Neural progenitor cell (in vitro differentiated cells): ENCODE measurements at places on chromosomes 6 and 20. TPM values are rescaled to one million over a fixed set of nuclear protein-coding genes. Genes with fewer than 3 reads are reported as not detected.

- peak; percentile 14 for DNase-seq
- H3K27ac ChIP-seq = no peak overlapping the region
- H3K4me1 ChIP-seq = peaks cover 9% of the 10 kb centered on the region
These were observed 1.7 kb downstream of the SOD2 start for GRCh38 chr6:159691133-159691962.

GRCh38 chr20:10242166-10242565, 23.5 kb downstream of the SNAP25 start:
- no peaks in the 10 kb centered on the region for H3K27me3 ChIP-seq
- no peaks in the 10 kb centered on the region for H3K36me3 ChIP-seq
- no peak overlapping the region for H3K27ac ChIP-seq
- DNase-seq = no peak

DNA sequence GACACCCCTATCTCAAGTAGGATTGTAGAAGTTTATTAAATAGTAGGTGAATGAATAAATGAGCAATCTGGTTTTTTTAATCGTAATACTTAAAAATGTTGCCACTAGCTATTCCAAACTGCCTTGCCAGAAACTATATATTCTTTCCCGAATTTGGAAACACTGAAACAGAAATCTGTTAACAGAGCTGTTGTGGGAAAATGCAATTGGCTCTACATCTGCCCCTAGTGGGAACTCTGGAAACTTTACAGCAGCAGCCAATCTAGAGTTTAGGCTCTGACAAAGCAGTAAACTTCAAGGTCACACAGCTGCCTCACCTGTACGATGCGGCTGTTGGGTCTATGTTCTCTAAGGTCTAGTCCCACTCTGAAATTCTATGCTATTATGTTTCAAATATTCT, 41.7 kb downstream of the SYNE1 start:
- H3K36me3 ChIP-seq = no peaks in the 10 kb centered on the region
- DNase-seq = peak; percentile 6
- H3K4me3 ChIP-seq = no peak overlapping the region

DNA sequence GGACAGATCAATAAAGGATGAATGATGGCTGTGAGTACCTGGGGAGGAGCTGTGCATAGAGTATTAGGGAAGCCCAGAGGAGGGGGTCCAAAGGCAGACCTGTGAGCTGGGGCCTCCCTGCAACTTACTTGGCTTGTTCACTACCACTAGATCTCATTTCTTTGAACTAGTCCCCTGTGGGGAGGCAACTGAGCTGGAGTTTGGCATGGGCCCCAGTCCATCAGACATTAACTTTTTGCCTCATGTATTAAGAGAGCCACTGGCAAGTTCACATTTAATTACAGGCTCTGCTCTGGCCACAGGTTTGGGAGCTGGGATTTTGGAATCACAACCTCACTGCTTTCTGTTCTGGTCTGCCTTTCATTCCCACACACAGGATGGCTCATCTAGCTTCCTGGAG, 254.1 kb downstream of the PRL start:
- H3K36me3 ChIP-seq = peaks cover 7% of the 10 kb centered on the region
- H3K27ac ChIP-seq = no peak overlapping the region
- H3K4me1 ChIP-seq = no peaks in the 10 kb centered on the region
- no peaks in the 10 kb centered on the region for H3K27me3 ChIP-seq
- DNase-seq = no peak
- H3K4me3 ChIP-seq = no peak overlapping the region

DNA sequence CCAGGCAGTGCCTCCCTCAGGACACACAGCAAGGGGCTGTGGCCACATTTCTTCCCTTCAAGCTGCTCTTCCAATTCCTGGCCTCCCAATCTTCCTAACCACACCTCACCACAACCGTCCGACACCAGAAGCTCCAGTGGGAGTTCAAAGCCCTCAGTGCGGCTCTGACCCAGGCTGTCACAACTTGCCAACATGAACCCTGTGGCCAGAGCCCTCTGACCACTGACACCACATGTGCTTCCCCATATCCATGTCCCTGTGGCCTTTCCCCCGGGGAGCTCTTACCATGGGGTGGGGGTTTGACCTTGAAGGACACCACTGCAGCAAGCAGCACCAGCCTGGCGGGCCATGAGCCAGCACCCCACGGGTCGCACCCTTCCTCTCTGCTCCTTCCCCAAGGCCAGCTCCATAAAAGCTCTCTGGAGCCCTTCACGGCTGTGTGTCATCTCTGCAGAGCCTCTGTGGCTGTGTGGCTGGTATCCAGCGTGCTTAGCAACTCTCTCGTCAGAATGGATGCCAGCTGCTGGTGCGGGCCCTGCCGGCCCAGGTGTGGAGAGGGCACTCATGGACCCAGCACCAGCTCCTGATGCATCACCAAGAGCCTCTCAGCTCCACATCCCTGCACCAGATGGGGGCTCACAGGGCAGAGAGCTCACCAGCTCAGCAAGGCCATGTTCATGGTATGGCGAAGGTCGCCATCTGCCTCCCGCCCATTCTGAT, 106.1 kb downstream of the PSMB1 start:
- H3K27ac ChIP-seq = no peak overlapping the region
- DNase-seq = no peak
- peaks cover 10% of the 10 kb centered on the region for H3K4me1 ChIP-seq
- H3K4me3 ChIP-seq = no peak overlapping the region
- H3K36me3 ChIP-seq = no peaks in the 10 kb centered on the region

Gene MOXD1
- 2.3 and 4.8 TPM in 2 replicates for total RNA-seq

- no peak for DNase-seq
- no peaks in the 10 kb centered on the region for H3K4me1 ChIP-seq
- H3K27me3 ChIP-seq = no peaks in the 10 kb centered on the region
- no peak overlapping the region for H3K27ac ChIP-seq
- no peak overlapping the region for H3K4me3 ChIP-seq
These were observed 15.8 kb downstream of the NFATC2 start for GRCh38 chr20:51526754-51527153.

Gene RFX6
- total RNA-seq = not detected in 2 replicates
